ENCODE measurements at places on chromosomes 5 and 9.

DNA sequence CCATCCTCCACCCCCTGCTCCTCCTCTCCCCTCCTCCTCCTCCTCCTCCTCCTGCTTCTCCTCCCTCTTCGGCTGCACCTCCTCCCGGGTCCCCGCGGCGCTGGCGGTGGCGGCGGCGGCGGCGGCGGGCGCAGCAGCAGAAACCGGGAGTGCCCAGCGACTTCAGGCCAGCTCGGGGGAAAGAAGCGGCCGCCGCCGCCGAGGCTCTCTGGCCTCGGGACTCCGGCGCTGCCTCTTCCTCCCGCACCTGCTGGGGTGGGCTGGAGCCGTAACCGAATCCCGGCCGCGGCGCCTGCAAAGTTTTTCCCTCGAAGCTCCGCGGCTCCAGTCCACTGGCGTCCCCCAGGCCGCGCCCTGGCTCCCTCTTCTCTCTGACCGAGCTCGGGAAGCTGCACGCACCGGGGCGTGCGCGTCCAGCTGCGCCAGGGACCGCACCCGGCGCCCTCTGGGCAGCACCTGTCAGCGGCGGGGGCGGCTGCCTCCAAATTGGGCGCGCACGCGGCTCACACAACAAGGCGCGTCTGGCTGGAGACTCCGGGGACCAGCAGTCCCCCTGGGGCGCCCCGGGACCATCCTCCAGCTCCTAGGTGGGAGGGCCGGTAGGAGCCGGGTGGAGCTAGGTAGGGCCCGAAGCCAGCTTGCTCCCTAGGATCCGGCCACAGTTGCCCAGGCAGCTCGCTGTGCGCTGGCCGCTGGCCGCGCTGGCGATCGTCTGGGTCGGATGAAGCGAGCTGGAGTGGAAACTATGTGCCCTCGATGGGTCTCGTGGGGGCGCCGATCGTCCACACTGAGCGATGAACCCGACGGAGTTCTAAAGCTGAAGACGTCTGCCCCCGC lies at the start of gene MCTP1:
Gene MCTP1, minus strand, starts transcription at position 523 of the 837 bp plus-strand sequence.
- DNase-seq = no peak

GRCh38 chr5:169126481-169127021 lies 174.4 kb downstream of the SLIT3 start:
- no peak for DNase-seq

GRCh38 chr5:67536866-67537265 lies 340.3 kb upstream of the CD180 start:
- no peak for DNase-seq

- no peak for DNase-seq
Observed at GRCh38 chr9:75962013-75962661, 71.7 kb downstream of the PCSK5 start.

GRCh38 chr9:26523577-26523976 lies 369.0 kb downstream of the CAAP1 start:
- no peak for DNase-seq

DNA sequence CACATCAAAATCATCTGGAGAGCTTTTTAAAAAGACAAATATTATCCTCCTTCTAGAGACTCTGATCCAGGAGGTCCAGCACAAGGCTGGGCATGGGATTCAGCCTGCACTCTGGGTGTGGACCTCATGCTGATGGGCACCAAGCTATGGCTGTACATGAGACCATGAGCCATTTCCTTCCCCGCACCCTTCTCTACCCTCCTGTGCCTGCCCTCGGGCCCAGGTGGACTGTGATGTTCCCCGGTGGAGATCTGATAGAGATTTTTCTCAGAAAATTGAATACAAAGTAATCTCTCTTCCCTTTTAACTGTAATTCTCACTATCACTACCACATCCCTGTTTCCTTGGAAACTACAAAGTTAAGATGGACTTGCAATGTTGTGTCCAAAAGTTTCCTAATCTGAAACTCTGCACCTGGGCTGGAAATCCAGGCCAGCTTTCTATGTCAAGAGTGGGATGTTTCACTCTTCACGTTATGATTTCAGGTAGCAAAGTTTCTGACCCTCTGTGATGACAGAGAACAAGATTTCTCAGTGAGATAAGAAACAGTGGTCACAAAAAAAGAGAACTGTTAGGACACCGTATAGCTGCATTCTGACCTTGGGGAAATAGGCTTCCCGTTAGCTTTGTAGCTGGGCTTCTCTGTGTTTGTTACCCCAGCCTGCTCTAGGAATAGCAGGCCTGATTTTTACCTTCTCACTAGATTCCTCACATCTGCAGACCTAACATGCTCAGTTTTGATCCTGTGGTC lies 11.5 kb downstream of the SFXN1 start:
- no peak for DNase-seq

- DNase-seq = peak; percentile 2
Observed at GRCh38 chr5:102223542-102224477, 72.3 kb downstream of the SLCO4C1 start.

GRCh38 chr9:37507566-37508134 lies 21.9 kb downstream of the POLR1E start:
- DNase-seq = no peak

DNA sequence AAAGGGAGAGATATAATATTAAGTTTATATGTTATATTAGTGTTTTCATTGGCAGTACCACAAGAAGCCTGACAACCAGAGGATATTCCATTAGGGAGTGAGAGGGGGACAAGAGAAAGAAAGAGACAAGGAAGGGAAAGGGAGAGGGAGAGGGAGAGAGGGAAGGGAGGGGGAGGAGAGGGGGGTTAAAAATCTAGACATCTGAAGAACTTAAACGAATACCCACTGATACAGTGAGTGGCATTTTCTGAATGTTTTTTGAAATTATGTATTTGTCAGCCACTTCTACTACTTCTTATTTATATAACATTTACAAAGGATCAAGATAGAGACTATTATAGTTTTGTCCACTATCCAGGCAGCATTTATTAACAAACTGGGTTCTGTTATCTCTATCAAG lies 11.6 kb upstream of the CEP120 start:
- DNase-seq = no peak

GRCh38 chr5:151643388-151643787 lies 43.3 kb downstream of the SPARC start:
- DNase-seq = no peak

DNA sequence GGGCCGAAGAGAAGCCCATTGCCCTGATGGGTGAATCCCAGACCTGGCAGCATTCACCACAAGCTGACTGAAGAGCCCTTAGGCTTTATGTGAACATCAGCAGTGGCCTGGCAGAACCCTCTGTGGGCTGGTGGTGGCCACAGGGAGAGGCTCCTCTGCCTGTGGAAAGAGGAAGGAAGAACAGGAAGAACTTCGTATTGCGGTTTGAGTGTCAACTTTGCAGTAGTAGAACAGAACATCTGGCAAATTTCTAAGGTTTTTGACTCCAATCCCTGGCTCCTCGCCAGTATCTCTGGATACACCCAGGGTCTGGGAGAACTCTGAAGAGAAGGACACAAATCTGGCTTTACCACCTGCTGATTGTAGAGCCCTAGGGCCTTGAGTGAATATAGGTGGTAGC lies 356.4 kb upstream of the GRAMD2B start:
- DNase-seq = peak; percentile 32

DNA sequence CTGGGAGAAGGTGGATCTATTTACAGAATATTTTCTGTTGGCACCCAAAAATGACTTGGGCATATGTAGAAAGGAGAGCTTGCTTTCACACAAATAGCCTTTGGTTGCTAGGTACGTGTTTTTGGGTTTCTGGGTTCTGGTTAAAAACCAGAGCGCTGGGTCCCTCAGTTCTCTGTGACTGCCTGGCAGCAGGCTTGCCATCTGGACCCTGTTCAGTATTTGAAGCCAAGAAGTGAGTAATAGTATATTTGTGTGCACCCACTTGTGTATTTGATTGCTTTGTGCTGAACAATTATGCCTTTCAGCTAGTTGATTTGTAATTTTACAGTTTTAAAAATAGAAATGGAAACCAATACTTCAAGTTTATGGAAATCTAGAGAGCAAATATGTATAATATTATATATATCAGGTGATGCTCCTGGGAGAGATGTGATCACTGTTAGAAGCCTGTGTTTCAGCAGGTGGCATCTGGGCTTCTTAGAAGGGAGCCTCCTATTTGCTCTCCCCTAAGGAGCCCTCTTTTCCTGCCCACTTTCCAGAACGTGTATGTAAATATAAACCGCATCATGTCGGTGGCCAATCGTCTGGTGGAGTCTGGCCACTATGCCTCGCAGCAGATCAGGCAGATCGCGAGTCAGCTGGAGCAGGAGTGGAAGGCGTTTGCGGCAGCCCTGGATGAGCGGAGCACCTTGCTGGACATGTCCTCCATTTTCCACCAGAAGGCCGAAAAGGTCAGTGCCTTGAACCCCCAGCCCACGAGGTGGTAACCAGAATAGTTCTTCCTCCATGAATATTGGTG lies 153.6 kb downstream of the TRIO start:
- DNase-seq = no peak

DNA sequence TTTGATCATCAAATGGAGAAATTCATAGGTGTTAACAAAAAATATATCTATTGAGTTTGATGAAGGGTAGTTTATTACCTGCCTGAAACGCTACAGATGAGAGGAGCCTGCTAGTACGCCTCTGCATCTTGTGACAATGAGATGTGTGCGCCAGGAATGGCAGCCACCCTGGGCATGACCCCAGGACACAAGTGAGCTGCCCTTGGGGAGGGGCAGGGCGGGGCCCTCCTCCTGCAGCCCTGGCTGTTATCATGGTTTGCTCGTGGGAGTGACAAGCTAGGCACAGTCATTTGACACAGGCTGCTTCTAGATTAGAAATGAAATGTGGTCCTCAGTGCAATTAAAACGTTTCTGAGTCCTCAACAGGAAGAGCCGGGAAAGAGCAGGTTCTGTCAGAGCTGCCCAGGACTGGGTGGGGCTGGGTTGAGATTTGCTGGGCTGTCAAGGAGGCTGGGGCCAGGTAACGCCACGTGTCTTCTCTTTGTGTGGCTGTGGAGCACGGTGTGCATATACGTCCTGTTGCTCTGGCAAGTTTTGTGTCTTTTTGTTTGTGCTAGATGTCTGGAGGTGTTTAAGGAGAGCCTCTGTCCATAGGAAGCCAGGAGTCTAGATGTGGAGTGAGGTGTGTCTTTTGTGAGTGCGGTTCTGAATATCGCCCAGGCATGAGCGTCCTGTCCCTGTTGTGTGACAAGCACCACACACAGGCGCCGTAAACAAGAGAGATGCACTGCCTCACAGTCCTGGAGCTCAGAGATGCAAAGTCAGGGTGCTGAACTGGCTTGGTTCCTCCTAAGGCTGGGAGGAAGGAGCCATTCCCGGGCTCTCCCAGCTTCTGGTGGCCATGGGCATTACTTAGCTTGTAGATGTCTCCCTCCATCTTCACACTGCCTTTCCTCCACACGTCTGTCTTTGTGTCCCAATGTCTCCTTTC lies 129.0 kb upstream of the IRX4 start:
- no peak for DNase-seq

- no peak for DNase-seq
Observed at GRCh38 chr5:50710838-50711237, 44.4 kb downstream of the PARP8 start.

DNA sequence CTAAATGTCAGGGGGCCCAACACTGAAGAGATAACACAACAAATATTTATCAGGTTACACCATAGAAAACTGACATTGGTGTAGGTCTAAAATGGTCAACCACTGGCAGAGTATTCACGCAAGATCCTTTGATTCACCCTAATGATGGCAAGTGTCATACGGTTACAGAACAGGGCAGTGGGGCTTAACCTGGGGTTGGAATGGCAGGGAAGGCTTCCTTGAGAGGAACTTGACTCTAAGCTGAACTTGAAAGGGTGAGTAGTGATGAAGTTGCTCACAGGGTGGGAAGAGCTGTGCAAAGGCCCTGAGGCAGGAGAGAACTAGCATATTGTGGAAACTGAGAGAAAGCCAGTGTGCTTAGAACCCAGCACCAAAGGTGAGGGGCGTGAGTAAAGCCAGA lies 97.1 kb upstream of the MVB12B start:
- DNase-seq = no peak

- DNase-seq = no peak
Observed at GRCh38 chr9:111604054-111604615, 4.7 kb upstream of the PTGR1 start.

DNA sequence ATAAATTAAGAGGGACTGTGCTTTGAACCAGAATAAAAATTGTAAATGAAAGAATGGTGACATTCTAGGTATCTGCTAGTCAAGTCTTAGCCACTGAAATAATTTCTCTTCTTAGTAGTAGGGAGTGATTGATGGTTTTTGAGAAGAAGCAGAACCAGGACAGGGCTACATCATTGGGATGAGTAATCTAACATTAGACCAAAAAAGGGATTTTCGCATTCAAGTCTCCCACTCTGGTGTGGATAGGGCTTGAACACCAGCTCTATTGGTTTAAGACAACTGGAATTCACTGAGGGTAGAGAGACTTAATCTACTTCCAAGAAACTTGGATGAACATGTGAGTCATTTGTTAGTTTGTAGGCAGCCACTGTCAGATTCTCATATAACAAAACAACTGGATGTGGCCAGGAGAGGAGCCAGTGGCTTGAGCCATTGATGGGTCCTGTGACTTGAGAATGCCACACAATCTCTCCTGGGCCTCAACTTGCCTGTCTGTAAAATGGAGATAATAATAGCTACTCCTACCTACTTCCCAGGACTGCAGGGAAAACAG lies 16.6 kb downstream of the FAT2 start:
- no peak for DNase-seq

- no peak for DNase-seq
Observed at GRCh38 chr9:106019702-106020101, 325.4 kb downstream of the TMEM38B start.

DNA sequence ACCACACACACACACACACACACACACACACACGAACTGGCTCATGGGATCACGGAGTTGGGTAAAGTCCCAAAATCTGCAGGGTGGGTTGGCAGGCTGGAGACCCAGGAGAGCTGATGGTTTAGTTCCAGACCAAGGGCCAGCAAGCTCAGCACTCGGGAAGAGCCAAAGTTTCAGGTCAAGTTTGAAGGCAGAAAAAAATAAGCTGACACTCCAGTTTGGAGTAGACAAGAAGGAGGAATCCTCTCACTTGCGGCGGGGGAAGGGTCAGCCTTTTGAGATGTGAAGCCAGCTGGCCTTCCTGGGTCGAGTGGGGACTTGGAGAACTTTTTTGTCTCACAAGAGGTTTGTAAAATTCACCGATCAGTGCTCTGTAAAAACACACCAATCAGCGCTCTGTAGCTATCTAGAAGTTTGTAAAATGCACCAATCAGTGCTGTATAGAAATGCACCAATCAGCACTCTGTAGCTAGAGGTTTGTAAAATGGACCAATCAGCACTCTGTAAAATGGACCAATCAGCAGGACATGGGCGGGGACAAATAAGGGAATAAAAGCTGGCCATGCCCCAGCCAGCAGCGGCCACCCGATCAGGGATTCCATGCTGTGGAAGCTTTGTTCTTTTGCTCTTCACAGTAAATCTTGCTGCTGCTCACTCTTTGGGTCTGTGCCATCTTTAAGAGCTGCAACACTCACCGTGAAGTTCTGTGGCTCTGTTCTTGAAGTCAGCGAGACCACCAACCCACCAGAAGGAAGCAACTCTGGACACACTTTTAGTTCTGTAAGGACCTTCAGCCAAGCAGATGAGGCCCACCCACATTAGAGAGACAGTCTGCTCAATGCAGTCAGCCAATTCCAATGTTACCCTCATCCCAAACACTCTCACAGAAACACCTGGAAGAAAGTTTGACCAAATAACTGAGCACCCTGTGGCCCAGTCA lies 37.8 kb upstream of the UNC5A start:
- no peak for DNase-seq

- no peak for DNase-seq
Observed at GRCh38 chr5:108320231-108320630, 61.7 kb downstream of the FBXL17 start.
